ENCODE measurements at places on chromosomes 3 and 15.

DNA sequence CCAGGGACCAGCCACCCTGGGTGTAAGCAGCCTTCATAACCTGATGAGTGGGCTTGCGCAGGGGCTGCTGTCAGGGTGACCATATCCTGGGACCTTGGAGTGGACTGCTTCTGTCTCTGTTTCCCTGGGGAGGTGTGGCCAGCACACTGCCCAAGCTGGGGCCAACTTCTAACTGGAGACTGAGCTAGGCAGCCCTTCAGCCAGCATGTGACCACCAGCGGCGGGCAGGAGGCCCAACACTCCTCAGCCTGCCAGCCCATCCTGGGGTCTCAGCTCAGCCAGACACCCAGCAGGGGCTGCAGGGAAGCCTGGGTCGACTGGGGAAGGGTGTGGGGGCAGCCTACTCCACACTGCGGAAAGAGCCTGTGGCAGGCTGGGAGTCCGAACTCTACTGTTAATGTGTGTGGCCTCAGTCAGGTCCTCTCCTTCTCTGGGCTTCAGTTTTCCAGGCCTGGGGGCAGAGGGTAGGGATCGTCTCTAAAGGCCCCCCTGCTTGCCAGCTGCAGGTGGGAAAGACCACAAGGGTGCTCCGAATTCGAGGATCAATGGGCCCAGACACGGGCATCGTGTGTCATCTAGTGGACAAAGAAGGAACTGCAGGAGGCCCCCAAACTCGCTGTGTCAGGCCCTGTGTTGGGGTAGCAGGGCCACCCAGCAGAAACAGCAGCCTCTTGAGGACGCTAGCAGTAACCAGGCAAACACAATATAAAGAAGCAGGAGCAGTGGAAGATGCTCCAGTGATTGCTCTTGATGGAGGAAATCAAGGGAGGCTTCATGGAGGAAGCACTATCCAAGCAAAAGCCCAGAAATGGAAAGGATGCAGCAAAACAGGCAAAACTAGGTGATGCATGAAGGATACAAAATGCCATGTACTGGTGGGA is 2.0 kb upstream of the SEMA3G start:
- no peak for DNase-seq

GRCh38 chr3:189013224-189013888 is 158.4 kb upstream of the TPRG1 start:
- no peak for DNase-seq

DNA sequence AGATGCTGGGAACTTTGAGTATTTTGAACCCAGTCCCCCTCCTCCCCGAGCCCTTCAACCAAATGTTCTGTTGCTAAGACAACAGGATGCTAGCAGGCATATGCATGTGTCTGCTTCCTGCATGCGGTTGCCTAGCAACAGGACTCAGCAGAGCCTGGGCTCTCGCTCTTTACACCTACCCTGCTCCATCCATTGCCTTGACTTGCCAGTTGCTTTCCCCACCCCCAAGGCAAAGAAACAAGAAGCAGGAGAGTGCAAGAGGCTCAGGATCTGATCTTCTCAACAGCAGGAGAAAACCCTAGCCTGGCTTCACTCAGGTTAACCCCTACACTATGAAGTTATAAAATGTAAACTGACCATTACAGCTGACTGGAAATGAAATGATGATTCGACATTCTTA is 393.0 kb downstream of the IGSF11 start:
- peak; percentile 8 for DNase-seq

DNA sequence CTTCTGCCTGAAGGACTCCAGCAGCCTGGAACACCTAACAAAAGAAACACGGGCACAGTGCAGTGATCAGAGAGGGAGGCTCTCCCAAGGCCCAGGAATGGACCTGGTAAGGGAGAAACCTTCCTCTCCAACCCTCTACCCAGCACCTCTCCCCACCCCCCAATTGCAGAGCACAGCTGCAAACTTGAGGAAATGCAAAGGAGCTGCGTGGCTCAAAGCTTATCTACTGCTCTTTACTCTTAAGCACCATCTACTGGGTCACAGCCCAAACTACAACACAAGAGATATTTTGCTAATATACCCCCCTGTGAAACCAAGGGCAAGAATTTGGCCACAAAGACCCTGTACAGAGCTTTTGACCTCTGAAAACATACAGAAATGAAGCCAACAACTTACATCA is 328.3 kb downstream of the OXSM start:
- no peak for DNase-seq

- DNase-seq = no peak
Measured at GRCh38 chr3:130975251-130975650, 51.4 kb downstream of the ASTE1 start.

GRCh38 chr3:6142707-6143106 is 718.2 kb upstream of the GRM7 start:
- no peak for DNase-seq

Measured in globus pallidus (tissue), 1 donor.